Hair follicular keratinocyte (primary cell): ENCODE measurements at places on chromosomes 2 and 18. TPM values are rescaled to one million over a fixed set of nuclear protein-coding genes. Genes with fewer than 3 reads are reported as not detected.

The RGPD4 gene
- not detected in 2 replicates for total RNA-seq

The CYS1 gene
- 1.3 and 4.1 TPM in 2 replicates for total RNA-seq

The USP14 gene
- total RNA-seq, result 20.1 and 21.9 TPM in 2 replicates

The CHST9 gene
- total RNA-seq, result 0.16 TPM in 1 of 2 replicates, not detected in the other

The ADCY3 gene
- total RNA-seq, result 37.5 and 46.3 TPM in 2 replicates

The NTSR2 gene
- total RNA-seq, result not detected in 2 replicates

The ZNF638 gene
- total RNA-seq, result 44.0 and 60.9 TPM in 2 replicates

The LYPD6 gene
- 7.0 and 9.6 TPM in 2 replicates for total RNA-seq

The NYAP2 gene
- not detected in 2 replicates for total RNA-seq

The CCDC102B gene
- 0.86 and 1.4 TPM in 2 replicates for total RNA-seq

The ERBB4 gene
- not detected in 2 replicates for total RNA-seq
